Neural crest cell (in vitro differentiated cells): ENCODE measurements at places on chromosomes 1 and 21. TPM values are rescaled to one million over a fixed set of nuclear protein-coding genes. Genes with fewer than 3 reads are reported as not detected.

Gene GUCA2A
- not detected in 2 replicates for total RNA-seq

GRCh38 chr1:63887809-63888208 is 114.0 kb downstream of the ROR1 start:
- DNase-seq, result no peak

DNA sequence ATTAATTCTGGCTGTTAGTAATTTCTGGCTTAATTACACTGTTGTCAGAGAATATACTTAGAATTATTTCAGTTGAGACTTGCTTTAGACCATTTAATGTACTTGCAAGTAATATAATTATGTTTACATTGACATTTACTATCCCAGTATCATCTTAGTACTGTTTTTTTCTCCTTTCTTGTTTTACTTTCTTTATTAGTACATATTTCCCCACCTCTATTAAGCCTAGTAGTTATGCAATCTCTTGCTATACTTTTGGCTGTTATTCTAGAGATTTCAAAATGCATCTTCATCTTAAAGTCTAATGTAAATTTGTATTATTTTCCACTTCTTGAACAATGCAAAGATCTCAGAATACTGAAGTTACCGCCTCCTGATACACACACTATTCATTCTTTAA is 24.4 kb downstream of the BRWD1 start:
- no peak for DNase-seq

Gene HLCS
- 18.5 and 21.9 TPM in 2 replicates for total RNA-seq

Gene ZNF697
- total RNA-seq, result 18.6 and 19.5 TPM in 2 replicates

Gene H6PD
- 23.4 and 23.9 TPM in 2 replicates for total RNA-seq

Gene OR10K2
- total RNA-seq, result not detected in 2 replicates
